ENCODE measurements at places on chromosomes 13 and 19. TPM values are rescaled to one million over a fixed set of nuclear protein-coding genes. Genes with fewer than 3 reads are reported as not detected.

TSKS gene
- 0.13 TPM for total RNA-seq

PLVAP gene
- total RNA-seq: not detected

ADGRE2 gene
- total RNA-seq: not detected

LDLR gene
- total RNA-seq: 90.7 TPM

GNA15 gene
- not detected for total RNA-seq

PGLYRP1 gene
- total RNA-seq: not detected

PCDH8 gene
- not detected for total RNA-seq

ZIM2 gene
- not detected for total RNA-seq

CD22 gene
- total RNA-seq: 0.97 TPM

SYT3 gene
- total RNA-seq: not detected

NANOS3 gene
- total RNA-seq: not detected

MAP4K1 gene
- not detected for total RNA-seq

ARHGAP45 gene
- 0.39 TPM for total RNA-seq

ZNF414 gene
- total RNA-seq: 3.7 TPM

ZNF71 gene
- total RNA-seq: 7.7 TPM

CD209 gene
- not detected for total RNA-seq

LILRB5 gene
- total RNA-seq: not detected

SIGLEC5 gene
- not detected for total RNA-seq

Data from articular chondrocyte of knee joint (primary cell).